NCI-H1105 (cell line): ENCODE measurements at places on chromosomes 13 and 19.

DNA sequence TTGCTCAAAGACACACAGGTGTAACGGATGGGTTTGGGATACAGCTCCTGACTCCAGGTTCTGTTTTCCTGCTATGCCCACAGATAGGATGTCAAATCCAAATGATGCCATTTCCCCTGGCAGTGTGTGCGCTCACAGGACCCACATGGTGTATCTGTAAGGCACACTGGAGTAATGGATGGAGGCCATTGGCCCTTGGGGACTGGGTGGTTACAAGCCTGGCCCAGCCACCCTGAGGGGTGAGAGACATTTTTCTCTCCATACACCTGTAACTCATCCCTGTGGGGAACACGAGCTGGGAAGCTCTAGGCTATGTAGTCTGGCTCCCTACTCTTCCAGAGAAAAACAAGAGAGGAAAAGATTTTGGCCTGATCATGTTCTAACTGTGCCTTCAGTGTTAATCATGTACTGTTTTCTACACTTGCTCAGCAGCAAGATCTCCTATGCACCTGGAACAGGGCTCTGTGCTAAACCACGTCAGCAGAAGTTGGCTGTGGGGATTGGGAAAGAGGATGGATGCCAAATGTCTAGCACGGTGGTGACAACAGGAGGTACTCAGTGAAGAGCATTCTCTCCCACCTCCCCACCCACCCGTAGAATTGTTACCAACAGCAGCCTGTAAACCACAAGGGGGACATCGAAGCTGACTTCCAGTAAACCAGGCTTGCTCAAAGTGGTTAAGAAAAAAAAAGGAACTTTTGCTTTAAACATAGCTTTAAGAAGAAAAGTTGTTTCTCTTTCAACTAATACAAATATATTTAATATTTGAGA, 237.0 kb downstream of the LACC1 start:
- DNase-seq = no peak

- DNase-seq = no peak
Measured at GRCh38 chr13:109859216-109859835, 72.9 kb upstream of the IRS2 start.

GRCh38 chr19:18846862-18847548, 15.2 kb downstream of the UPF1 start:
- peak; percentile 70 for DNase-seq

DNA sequence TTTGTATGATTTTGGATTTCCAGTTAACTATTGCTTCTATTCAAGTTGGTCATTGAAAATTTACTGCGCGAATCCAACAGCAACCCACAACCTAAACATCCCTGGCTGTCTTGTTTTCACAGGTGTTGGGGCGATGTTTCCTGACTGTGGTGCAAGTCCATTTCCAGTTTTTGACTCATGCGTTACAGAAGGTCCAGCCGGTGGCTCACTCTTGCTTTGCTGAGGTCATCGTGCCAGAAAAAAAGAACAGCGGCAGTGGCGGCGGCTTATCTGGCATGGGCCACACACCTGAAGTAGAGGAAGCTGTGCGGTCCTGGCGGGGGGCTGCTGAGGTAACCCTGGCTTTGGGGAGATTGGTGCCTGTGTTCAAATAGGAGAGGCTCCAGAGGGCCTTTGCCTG, 45.2 kb upstream of the GPI start:
- DNase-seq = no peak

DNA sequence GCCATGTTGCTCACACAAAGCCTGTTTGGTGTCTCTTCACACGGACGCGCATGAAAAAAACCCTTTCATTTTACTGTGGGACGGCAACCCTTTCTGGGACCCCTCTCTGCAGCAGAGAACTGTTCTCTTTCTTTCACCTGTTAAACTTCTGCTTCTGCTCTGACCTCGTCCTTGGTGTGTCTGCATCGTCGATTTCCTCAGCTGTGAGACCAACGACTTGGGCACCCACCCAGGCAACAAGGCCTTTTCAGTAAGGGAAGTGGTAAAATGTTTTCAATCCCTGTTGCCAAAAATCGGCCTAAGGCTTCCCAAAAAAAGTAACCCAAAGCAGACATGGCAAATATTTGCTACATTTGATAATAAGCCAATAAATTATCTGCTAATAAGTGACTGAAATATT, 515.3 kb downstream of the IRS2 start:
- DNase-seq = no peak

- DNase-seq = no peak
Measured at GRCh38 chr13:74464670-74465069, 330.5 kb upstream of the KLF12 start.

DNA sequence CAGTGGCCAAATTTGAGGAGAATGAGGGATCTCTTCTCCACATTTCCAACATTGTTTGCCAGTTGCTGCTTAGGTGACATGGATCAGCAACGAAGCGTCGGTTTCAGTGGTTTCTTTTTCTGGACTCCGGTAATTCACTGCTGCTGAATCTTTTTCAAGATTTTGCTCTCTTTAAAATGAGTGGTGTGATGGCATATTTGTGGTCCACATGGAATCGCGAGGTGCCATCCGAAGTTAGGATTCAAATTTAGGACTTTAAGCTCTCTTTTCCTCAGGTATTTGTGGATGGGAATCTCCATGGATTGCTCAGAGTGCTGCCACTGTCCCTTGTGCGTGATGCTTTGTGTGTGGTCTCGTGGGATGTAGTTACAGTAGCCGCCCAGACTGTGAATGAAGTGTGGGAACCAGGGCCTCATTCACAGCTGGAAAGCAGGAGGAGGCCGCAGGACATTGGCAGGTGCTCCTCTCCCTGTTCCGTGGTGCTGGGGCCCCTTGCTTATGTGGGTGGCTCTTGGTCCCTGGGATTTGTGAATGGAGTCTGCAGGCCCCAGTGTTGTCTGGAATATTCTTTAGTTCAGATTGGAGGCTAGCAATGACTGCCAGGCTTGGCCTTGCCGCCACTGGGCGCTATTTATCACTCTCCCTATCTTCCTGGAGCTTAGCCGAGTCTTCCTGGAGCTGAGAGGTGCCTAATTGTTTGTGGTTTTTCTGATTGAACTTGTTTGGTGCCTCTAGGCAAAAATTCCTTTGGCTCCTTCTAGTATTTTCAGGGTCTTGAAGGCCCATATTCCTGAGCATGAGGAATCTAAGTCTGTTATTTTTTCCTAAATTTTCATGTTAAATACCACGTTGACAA, 1.5 kb downstream of the ILF3 start:
- DNase-seq = no peak

DNA sequence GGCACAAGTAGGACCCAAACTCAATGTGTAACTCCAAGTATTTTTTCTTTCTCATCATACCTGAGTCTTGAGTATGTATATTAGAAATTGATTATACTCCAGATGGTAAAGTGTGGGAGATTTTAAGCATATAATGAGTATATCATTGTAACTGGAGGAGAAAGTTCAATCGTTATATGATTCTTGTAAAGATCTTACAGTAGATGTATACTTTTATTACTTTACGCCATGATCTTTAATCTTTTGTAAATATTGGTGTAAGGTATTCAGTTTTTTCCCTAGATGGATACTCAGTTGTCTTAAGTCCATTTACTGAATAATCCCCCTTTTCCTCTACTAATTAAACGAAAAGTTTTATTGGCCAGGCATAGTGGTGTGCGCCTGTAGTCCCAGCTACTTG, 25.2 kb downstream of the PAN3 start:
- no peak for DNase-seq

- DNase-seq = no peak
Measured at GRCh38 chr19:16886305-16886880, 2.4 kb upstream of the F2RL3 start.

DNA sequence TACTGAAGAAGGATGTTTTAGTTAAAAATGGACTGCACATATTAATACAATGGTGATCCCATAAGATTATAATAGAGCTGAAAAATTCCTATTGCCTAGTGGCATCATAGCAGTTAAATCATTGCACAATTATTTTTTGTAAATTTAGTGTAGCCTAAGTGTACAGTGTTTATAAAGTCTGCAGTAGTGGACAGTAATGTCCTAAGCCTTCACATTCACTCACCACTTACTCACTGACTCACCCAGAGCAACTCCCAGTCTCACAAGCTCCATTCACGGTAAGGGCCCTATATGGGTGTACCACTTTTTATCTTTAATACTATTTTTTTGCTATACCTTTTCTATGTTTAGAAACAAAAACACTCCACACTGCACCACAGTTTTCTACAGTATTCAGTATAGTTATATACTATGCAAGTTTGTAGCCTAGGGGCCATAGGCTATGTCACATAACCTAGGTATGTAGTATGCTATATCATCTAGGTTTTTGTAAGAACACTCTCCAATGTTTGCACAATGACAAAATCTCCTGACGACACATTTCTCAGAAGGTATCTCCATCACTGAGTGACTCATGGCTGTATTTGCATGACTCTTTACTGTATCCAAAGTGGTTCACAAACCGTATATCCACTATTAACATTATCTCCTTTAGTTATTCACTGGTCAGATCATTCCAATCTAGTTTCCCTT, 536.0 kb downstream of the KLF12 start:
- DNase-seq = no peak

DNA sequence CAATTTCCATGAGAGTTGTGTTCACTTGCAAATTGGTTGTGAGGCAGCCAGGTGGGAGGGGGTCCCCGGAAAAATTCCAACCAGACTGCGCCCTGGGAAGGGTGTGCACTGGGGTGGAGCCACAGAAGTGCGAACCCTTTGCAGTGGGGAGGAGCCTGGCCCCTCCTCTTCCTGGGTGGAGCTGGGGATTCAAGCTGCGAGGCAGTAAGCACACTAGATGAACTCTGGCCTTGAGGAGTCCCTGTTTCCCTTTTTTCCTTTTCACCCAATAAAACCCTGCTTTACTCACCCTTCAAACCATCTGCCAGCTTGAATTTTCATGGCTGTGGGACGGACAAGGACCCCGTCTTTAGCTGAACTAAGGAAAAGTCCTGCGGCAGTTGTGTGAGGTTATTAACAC, 31.0 kb upstream of the MBNL2 start:
- DNase-seq = no peak

- DNase-seq = no peak
Measured at GRCh38 chr19:291006-291521, at the start of gene PLPP2. PLPP2 (minus strand) TSS chr19:291403; CDS start chr19:291336, 67 bp downstream.

GRCh38 chr19:31761281-31761913, 412.2 kb upstream of the TSHZ3 start:
- DNase-seq = no peak

DNA sequence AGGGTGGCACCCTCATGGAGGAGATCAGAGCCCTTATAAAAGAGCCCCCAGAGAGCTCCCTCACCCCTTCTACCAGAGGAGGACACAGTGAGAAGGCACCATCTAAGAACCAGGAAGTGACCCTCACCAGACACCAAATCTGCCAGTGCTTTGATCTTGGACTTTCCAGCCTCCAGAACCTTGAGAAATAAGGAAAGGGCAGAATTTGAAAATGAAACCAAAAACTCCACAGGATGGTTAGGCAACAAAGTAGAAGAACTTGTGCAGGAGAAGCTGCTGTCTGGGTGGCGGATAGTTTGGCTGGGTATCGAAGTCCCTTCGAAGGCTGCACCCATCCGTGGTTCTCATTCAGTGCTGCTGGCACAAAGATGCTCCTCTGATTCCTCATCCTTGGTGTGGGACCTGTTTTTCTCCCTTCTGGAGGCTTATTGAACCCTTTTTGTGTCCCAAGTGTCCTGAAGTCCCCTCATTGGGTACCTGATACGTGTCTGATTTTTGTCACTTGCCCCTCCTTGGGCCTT, 130.8 kb downstream of the KDM4B start:
- DNase-seq = no peak

DNA sequence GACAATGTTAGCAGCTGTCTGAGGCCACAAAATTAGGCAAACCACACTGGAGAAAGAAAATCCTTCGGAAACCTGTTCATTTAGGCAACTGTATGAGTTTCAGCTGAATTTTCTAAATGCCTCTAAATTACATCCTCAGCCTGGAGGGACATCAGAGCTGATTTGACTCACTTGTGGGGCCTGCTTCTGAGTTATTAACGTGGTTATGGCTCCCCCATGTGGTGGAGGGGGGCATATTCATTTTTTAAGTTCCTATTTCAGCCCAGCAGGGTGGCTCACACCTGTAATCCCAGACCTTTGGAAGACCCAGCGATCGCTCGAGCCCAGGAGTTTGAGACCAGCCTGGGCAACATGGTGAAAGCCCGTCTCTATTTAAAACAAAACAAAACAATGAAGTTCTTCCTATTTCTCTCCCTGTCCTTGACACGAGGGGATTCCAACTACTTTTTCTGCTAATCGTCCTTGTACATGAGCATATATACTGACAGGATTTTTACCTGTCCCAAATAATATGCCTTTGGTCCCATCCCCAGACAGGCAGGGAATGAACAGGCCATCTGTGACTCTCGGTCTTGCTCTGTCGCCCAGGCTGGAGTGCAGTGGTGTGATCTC, 31.5 kb upstream of the HIF3A start:
- DNase-seq = peak; percentile 62

GRCh38 chr19:40282920-40283319, 2.2 kb downstream of the AKT2 start:
- DNase-seq = no peak

GRCh38 chr19:34962687-34963572, 1.1 kb downstream of the ZNF792 start:
- DNase-seq = no peak

- DNase-seq = no peak
Measured at GRCh38 chr13:90352763-90353162, 994.7 kb upstream of the MIR17HG start.

DNA sequence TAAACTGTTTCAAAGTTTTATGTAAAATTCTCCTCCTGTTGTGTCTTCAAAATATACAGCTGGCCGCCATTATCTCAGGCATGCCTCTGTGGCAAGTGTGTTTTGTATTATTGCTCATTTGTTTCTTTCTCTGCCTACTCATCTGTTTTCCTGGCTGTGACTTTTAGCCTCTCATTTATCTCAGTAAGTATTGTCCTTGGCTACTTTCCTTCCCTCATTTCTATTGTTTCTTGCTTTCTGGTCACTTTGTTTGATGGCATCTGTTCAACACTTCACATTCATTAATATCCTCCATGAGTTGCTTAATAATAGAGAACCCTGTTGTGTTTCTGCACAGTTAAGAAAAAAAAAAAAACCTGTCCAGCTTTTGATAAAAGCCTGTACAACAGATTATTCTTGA, 869.4 kb downstream of the PCDH17 start:
- no peak for DNase-seq

- DNase-seq = no peak
Measured at GRCh38 chr13:24097064-24097463, 63.5 kb upstream of the SPATA13 start.

DNA sequence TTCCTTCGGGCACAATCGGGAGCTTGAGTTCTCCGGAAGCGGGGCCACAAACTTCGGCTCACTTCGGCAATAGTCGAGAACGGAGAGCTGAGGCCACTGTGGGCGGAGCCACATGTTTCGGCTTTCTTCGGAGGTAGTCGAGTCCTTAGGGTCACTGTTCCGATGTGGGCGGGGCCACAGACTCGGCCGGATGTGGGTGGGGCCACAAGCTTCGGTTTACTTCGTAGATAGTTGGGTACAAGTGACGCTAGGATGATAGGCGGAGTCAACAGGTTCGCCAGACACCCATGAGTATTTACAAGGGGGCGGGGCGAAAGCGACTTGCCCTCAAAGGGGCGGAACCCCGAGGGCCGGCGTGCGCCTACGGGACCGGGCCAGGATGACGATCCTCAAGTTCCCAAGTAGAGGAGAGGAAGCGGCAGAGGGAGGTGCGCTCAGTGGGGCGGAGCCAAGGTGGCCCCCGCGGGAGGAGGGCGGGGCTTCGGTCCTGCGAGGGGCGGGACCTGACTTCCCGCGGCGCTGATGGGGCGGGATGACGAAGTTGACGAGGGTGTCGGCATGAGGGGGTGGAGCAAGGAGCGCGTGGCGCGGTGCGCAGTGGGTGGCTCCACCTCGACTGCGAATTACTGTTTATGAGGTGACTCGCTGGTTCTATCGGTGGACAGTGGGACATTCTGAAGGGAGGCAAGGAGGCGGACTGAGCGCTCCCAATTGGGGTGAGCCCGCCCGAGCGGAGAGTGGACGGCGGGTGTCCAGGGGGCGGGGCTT, 539 bp upstream of the MBOAT7 start:
- DNase-seq = peak; percentile 100
